Stromal cell of bone marrow (primary cell): ENCODE measurements at places on chromosomes 11 and 22.

DNA sequence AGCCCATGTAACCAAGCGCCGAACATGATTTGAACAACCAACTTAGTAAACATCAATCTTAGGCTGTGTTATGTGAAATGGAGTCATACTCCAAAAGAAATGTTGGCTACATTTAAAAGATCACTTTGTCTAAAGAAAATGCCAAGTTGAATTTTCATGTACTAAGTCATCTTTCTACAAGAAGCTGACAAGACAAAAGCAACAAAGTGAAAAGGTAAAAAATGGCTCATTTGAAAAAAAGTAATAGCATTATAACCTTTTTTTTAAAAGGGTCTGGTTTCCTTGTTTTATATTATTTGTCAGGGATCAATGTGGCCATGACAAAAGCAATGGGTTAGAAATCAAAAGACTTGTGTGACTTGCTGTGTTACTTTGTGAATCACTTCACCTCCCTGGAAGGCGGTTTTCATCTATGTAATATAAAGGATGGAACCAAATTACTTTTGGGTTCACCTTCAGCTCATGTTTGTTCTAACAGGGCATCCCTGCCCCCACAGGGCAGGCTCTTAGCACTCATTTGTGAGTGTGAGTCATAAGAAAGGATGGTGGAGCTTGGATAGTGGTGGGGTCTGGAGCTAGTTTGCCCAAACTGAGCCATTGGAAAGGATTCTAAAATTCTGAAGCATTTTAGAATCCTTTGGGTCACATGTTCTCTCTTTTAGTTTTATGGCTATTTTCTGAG lies 131.9 kb upstream of the MTMR2 start:
- no peak for DNase-seq

DNA sequence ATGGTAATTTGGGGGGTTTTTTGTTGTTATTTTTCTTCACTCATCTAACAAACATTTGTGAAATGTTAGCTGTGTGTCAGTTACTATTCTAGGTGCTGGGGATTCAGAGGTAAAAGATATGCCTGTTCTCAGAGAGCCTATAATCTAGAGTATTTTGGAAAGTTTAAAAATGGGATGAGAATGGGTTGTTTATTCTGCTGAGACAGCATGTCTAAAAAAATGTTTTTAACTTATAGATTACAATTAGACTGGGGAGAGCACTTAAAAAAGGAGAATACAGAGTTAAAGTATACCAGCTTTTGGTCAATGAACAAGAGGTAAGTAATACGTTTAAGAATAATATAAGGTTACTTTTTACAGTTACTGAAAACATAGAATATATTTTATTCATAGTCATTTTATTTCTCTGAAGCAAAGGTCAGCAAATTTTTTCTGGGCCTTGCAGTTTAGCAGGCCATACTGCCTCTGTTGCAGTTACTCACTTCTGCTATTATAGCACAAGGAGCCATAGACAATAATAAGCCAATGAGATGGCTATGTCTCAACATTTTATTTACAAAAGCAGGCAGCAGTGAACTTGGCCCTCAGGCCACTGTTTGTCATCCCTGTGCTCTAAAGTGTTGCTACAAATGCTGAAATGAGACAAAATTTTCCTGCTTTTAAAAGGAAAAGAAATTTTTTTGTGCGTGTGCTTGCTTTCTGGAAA lies 60.0 kb downstream of the DKK3 start:
- no peak for DNase-seq

- peak; percentile 99 for DNase-seq
These were observed 6.7 kb downstream of the IL18 start for GRCh38 chr11:112156956-112157766.

DNA sequence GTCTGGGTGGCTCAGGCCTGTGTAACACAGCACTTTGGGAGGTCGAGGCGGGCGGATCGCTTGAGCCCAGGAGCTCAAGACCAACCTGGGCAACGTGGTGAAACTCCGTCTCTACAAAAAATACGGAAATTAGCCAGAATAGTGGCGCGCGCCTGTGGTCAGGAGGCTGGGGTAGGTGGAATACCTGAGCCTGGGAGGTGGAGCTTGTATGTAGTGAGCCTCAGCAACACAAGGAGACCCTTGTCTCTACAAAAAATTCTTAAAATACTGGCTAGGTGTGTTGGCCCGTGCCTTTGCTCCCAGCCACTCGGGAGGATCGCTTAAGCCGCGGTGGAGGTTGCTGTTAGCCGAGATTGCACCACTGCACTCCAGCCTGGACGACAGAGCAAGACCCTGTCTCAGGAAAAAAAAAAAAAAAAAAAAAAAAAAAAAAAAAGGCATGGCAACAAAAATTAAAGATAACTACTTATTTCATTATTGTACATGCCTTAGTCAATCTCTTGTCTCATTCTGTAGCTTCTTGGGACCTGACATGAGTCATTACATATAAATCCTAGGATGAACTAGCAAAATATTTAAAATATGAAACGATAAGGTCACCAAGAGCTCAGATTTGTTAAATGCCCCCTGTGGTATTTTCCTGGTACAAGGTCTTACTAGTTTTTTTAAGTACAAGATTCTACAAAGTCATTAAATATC lies 1.1 kb downstream of the TAF1D start:
- DNase-seq = no peak

DNA sequence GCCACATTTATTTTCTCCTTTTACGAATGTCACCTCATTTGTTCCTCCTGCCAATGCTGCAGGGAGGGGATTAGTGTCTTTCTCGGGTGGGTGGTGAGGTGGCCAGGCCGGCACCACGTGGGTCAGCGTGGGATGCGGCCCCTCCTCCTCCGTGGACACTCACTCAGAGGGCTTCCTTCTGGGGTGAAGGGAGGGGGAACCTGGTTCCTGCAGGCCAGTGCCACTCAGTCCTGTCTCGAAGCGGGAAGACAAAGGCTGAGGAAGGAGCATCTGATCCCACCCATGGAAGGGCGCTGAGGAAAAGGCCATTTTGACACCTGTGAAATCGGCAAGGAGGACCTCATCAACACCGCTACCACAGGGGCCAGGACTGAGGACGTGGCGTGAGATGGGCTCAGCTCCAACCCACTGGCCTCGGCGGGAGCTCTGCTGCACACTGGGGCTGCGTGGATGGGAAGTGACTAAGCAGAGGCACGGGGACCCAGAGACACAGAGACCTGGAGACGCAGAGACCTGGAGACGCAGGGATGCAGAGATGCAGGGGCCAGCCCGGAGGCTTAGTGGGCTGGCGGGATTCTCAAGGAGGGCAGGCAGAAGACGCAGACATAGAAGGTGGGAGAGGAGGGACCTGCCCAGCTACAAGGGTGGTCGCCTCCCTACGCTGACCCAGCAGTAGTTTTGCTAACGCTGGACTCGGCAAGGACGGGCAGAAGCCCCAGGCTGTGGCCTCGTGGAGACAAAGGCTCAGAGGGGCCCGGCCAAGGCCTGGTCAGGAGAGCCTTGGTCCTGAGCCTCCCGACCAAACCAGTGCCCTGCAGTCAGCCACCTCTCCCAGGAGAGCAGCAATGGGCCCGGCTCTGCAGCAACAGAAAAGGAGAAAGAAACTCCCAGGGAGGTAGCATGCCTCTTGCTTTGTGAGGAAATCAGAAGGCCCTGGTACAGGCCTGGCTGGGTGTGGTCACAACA lies 1071.2 kb downstream of the BRD1 start:
- no peak for DNase-seq

GRCh38 chr11:121464352-121464946 lies 11.7 kb upstream of the SORL1-AS1 start:
- peak; percentile 48 for DNase-seq

DNA sequence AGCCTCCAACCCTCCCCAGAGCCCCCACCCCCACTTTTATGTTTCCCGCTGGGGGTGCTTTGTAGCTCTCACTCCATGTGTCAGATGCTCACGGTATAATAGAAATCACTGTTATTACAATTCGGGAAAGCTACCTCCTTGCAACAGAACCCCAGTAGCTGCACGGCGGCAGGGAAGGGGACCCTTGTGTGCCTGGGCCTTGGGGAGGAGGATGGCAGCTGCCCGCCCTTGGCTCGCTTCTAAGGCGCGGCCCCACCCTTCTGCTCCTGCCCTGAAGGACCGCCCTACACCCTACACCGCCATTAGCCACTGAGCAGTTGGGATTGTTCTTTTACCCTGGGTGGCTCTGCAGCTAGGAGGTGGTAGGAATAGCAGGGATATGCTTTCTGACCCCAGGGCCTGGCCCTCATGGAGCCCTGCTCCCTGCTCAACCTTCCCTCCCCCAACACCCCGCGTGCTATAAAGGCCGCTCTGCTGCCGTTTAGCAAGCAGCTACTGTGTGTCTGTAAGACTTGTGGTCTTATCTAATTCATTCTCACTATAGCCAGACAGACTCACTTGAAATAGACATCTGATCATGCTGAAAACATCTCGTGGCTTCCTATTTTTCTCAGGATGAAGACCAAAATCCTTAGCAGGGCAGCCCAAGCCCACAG lies 219.7 kb downstream of the CEP164 start:
- no peak for DNase-seq

GRCh38 chr11:118215262-118215661 lies 9.5 kb downstream of the JAML start:
- no peak for DNase-seq

DNA sequence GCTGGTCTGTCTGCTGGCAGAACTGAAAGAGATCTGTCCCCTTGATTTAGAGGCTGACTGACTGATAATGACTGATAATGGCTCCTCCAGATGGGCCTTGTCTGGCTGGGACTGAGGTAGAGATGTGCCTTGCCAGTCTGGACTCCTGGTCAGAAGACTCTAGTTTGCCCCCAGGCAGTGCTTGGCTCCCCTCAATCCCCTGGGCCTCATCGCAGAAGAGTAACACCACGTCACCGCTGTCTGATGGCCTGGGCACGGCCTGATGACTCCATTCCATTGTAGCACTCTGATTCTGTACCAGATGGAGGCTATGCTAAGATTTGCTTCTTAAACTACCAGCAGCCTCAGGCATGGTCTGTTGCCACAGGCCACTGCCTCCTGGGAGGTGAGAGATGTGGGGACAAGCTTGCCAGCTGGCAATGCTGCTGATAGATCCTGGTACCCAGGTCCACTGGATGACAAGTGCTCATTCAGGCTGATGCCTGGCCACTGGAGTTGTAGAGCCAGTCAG lies 19.1 kb downstream of the CYB5R2 start:
- no peak for DNase-seq

DNA sequence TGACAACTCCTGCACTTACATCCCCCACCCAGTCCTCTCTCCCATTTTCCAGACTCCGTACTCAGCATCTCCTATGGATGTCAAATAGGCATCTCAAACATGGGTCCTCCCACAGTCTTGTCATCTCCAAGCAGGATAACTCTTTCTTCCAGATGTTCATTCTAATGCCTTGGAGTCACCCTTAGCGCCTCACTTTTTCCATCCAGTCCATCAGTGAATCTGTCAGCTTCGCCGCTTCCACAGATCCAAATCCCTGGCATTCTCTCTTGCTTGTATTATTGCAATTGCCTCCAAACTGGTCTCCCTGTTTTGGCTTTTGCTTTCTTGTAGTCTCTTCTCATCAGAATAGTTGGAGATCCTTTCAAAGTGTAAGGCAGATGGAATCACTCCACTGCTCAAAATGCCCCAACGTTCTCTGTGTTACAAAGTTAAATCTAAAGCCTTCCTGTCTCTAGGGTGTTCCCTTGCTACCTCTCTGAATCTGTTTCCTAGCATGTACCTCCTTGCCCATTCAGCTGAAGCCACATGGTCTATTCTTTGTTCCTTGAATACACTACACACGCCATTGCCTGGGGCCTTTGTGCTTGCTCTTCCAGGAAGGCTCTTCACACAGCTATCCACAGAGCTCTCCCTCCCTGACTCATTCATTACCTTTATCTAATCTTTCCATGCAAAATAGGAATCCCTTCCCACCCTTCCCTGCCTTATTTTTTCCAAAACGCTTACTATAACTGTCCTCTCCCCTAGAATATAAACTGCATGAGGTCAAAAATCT lies 64.8 kb downstream of the UBASH3B start:
- DNase-seq = no peak

- no peak for DNase-seq
These were observed 17.5 kb downstream of the OR52E5 start for GRCh38 chr11:5910540-5910939.

GRCh38 chr22:49886346-49887063 lies 31.7 kb downstream of the ALG12 start:
- DNase-seq = no peak

DNA sequence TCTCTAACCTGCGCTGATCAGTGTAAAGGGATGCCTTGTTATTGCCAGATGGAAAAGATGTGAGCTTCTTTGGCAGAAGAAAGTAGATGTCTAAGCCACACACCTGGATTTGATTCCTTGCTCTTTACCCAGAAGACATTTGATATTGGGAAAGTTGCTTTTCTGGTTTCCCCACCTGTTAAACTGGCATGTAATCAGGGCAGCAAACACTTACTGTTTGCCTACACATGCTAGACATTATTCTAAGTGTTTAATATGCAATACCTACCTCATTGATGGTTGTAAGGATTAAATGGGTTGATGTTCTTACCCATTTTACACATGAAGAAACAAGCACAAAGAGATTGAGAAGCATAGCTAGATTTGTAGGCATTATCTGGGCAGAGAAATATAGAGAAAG lies 16.6 kb downstream of the ASRGL1 start:
- no peak for DNase-seq

- no peak for DNase-seq
These were observed 346.4 kb upstream of the ARHGAP42 start for GRCh38 chr11:100340466-100341319.

DNA sequence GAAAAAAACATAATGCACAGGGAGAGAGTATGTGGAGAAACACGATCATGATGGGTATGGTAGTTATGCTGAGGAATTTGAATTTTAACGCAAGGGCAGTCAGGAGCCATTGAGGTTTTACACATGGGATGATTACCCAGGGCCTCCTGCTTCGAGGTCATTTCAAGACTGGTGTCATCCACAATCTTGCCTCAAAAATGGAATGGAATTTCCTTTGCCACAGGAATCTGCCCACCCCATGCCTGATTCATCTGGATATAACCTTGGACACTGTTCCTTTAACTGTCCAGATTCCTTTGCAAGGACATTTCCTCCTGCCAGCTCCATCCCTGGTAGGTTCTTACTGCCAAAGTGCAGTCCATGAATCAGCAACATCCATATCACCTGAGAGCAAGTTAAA lies 655.9 kb upstream of the TENM4 start:
- peak; percentile 31 for DNase-seq

DNA sequence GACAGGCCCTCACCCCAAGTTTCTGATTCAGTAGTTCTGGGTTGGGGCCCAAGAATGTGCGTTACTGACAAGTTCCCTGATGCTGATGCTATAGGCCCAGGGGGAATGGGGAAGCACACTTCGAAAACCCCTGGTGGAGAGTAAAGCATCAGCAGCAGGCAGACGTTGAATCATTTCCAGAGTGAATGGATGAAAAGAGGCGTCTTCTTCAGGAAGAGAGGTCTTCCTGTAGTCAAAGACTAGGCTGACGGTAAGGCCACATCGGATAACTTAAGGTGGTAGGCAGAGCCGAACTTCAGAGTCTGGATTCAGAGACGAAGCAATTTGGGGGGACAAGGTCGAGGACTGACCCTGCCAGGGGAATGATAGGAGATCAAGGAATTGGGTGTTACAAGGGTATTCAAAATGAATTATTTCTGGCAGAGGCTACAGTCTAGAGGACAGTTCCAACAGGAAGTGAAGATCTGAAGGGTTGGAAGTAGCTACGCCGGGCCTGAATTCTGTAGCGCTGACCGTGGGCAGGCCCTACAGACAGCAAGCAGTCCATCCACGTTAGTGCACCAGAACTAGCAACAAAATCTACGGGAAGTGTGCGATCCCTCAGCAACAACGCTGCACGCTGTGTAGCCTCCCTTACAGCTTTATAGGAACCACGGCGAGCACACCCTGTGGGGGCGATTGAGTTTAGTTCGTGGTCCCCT lies 862 bp upstream of the CENATAC start:
- peak; percentile 21 for DNase-seq

GRCh38 chr11:134659882-134660281 lies 247.8 kb upstream of the B3GAT1 start:
- no peak for DNase-seq
